ENCODE measurements at places on chromosomes 5 and 9.

DNA sequence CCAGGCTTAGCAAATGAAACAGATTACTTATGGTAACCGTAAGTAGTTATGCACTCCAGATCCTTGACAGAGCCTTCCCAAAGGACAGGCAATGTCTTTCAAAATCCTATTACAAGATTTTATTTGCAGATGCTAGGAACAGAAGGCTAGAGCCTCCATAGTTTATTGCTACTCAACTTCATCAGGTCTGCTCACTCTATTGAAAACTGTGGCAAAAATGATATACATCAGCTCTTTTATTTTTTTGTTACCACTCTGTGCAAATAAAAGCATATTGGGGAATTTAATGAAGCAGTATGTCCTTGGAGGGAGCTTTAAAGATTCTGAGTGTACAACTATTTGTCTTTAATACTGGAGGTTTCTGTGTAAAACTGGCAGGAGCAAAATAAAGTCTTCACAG, 46.5 kb downstream of the SLC44A1 start:
- no peaks in the 10 kb centered on the region for H3K4me1 ChIP-seq
- no peak overlapping the region for H3K27ac ChIP-seq
- no peak overlapping the region for H3K4me3 ChIP-seq
- H3K27me3 ChIP-seq: no peaks in the 10 kb centered on the region
- DNase-seq: no peak

- DNase-seq: no peak
- no peaks in the 10 kb centered on the region for H3K4me1 ChIP-seq
- H3K27me3 ChIP-seq: no peaks in the 10 kb centered on the region
- H3K27ac ChIP-seq: no peak overlapping the region
- H3K4me3 ChIP-seq: no peak overlapping the region
- H3K36me3 ChIP-seq: no peaks in the 10 kb centered on the region
Observed at GRCh38 chr5:64587370-64587769, 81.6 kb downstream of the RGS7BP start.

DNA sequence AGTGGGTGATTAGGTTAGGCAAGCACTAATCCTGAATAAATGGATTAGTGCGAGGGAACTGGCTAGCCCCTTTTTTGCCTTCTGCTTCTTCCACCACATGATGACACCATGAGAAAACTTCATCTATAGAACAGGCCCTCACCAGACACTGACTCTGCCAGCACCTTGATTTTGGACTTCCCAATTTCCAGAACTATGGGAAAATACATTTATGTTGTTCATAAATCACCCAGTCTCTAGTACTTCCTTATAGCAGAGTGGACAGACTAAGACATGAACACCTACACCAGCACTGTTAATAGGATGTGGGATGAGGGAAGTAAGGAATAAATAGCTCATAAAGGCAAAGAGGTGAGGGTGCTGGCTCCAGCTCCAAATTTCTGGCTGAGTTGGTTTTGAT, 1.4 kb downstream of the ZNF622 start:
- peaks cover 5% of the 10 kb centered on the region for H3K36me3 ChIP-seq
- no peak overlapping the region for H3K27ac ChIP-seq
- peak overlapping the region; percentile 67 for H3K4me3 ChIP-seq
- peaks cover 9% of the 10 kb centered on the region for H3K4me1 ChIP-seq
- H3K27me3 ChIP-seq: no peaks in the 10 kb centered on the region

DNA sequence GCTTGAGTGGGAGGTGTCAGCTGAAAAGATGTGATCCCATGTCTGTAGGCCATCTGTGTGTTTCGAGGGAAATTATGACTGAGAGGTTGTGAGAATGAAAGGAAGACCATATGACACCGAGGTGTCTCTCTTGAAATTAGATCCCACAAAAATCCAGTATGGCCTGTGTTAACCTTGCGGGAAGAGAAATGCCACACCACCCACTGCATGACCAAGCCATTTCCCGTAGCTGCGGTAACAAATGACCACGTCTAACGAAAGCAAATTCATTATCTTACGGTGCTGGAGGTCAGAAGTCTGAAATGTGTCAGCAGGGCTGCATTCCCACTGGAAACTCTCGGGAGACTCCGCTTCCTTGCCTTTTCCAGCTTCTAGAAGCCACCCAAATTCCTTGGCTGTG, 11.6 kb downstream of the C9orf57 start:
- no peak overlapping the region for H3K27ac ChIP-seq
- no peak overlapping the region for H3K4me3 ChIP-seq
- H3K4me1 ChIP-seq: no peaks in the 10 kb centered on the region
